ENCODE measurements at places on chromosomes 16 and 17.

DNA sequence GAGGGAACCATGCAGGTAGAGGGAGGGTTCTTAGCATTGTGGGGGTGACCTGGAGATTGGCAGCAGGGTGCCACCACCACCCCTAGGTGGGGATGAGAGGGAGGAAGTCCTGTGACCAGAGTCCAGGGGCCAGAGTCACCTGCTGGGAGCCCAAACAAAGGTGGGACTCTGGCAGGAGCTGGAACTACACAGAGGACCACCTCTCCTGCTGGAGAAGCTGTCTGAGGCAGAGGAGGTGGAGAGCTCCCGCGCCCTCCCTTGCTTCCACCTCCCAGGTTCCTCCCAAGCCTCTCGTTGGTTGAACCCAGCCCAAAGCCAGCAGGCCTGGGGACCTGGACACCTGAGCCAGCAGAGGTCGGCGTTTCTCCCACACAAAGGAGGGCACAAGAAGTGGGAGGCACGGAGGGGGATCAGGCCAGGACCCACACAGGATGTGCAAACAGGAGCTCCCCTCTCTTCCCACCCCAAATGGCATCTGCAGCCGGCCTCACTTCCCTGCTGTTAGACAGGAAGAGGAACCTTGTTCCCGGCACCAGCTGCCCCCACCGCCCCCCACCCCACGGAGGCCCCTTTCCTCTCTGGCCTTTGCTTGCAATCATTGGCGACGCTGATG lies 154.6 kb downstream of the SEC14L1 start:
- no peak for DNase-seq

- no peak for DNase-seq
These were observed 9.8 kb upstream of the CSNK1D start for GRCh38 chr17:82283208-82283749.

- DNase-seq, result no peak
These were observed 573 bp upstream of the GNAO1 start for GRCh38 chr16:56190677-56191155.

- no peak for DNase-seq
These were observed 6.0 kb downstream of the CPSF4L start for GRCh38 chr17:73255671-73256181.

DNA sequence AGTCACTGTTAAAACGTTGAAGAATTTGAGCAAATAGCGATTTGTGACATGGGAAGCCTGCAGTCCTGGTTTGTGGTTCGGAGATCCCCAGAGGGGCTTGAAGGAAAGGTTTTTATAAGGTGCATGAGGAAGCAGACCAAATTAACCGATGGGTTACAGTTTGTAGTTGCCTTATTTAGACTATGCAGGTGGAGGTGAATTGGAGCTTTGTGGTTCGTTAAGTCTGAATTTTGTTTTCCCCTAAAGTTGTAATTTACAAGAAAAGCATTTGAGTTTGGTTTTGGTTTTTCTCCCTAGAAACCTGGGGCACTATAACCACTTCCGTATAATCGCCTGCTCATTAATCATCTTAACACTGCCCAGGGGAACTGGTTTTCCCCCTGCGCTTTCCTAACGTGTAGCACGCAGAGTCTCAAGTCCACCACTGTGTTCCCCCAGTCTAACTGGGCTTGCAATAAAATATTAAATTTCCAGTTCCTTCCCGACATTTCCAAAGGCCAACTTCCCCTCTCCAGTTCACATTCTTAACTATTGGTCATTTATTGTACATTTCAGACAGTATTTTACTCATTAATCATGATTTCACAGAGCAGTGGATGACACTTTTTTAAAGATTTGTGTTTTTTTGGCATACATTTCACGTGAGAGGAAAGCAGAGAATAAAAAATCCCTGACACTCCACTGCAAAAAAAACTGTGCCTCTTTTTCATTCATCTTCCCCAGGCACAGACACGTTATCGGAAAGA lies 932 bp downstream of the ZNF267 start:
- DNase-seq, result no peak

DNA sequence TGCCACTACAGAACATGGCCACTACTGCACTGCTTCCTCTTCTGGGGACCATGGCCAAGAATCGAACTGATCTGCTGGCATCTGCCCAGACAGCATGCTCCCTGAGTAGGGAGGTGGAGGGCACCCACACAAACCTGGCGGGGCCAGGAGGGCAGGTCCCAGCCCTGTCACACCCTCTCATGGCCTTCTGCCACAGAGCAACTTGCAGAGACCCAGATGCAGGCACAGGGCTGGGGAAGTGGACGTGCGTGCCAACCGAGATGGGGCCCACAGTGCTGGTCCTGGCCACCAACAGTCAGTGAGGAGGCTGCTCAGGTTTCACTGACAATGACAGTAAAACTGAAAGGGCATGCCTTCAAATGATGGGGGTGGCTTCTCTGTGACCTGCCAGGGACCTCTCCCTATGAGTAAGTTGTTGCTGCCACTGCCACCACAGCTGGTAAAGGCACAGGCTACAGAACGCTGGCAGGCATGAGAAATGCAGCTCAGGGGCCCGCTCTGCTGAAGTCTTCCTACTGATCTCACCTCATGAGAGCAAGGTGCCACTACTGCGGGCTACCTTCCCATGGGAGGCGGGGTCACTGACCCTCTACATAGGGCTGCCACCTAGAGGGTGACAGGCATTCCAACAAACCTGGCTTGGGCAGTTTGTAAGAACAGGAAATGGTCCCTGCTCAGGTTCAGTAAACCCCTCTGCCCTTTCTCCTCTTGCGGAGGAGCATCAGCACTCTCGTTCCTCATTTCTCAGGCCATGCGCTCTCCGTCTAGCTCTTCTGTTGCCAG lies 15.5 kb downstream of the HIC1 start:
- no peak for DNase-seq

DNA sequence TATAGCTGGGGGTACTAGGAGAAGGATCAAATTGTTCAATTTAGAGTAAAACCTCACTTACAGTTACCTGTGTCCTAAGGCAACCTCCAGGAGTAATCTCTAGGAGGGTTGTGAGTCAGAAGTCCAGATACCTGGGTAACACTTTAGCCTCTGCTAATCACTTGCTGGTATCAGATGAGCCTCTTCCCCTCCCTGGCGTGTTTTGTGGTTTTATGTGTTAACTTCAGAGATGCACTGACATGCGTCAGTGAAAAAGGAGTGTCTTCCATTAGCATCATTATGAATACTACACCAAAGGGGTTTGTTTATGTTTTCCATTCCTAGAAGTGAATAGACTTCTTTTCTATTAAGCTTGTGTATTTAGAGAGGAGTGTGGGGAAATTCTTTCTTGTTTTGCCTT lies 208.2 kb downstream of the FTO start:
- DNase-seq, result no peak

GRCh38 chr17:2705263-2705662 lies 6.3 kb downstream of the CLUH start:
- DNase-seq, result no peak

GRCh38 chr16:4370570-4371356 lies 885 bp upstream of the VASN start:
- DNase-seq, result no peak

DNA sequence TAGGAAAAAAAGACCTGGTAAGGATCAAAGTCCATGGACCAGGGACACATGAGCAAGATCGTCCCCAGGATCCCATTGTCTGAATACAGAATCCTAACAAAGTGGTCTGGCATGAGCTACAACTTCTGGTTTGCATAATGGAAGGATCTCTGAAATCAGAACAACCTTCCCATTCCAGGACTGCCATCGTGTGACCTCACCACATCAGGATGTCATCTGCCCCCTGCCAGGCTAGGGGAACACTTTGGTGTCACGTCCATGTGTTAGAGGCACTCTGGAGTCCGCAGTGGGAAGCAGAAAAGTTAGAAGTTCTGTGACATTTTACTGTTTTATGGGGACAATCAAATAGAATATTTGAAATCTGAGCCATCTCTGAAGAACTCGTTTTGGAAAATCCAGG lies 160.7 kb downstream of the RGS9 start:
- no peak for DNase-seq

- no peak for DNase-seq
These were observed 21.0 kb upstream of the ZNF750 start for GRCh38 chr17:82860606-82861392.
